NB4 (cell line): ENCODE measurements at places on chromosomes 2 and 18.

GRCh38 chr2:224333726-224334482 is 68.0 kb downstream of the FAM124B start:
- DNase-seq: no peak

DNA sequence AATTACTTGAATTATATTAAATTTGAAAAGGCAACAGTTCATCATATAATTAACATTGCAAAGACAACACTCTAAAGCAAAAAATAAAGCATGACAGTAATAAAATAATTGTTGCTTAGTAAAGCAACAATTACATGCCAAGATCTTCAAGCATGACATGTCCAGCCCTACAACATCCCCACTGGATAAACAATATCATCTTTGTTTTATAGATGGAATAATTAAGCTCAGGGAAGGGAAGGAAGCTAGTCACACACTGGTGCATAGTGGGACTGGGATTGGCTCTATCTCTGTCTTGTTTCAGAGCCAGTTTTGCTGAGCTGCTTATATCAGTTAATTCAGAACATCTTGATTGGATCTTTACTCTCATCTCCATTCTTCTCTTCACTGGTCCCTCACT is 49.9 kb upstream of the PARD3B start:
- DNase-seq: no peak

- DNase-seq: no peak
Observed at GRCh38 chr2:198036029-198036879, 231.9 kb downstream of the PLCL1 start.

GRCh38 chr2:84840306-84840705 is 40.6 kb downstream of the TRABD2A start:
- no peak for DNase-seq

DNA sequence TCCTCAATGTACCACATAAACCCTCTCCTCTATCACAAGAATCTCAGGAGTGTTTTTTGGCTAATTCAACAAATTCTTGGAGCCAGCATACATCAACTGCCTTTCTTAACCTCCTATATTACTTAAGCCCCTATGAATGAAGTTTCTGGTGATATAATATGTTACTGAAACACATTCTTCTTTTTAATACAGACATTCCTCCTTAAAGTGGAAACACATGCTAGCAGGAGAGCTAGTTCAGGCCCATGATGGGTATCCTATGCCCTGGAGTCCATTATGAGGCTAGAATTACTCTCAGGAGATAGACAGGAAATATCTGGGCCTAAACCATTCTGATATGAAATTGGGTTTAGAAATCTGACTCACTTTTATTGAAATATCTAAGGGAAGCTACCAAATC is 26.6 kb upstream of the RMDN2 start:
- DNase-seq: no peak

- no peak for DNase-seq
Observed at GRCh38 chr18:42413870-42414269, 458.8 kb downstream of the PIK3C3 start.

GRCh38 chr2:173353556-173353955 is 1.1 kb upstream of the CDCA7 start:
- DNase-seq: peak; percentile 61

DNA sequence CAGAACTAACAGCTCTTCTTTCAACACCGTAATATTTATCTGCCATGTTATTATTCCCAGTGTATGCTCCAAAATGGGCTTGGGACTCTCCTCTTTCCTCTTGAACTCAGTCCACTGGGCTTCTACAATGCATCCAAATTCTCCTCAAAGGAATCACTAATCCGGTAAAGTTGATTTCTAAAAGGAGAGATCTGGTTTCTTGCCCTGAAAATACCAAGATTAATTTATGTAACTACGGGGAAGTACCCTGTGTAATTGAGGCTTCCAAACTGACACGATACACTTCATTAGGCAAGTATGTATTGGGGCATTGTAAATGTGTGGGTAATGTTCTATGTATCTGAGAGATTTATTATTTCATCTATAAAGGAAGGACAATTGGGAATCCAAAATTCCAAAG is 5.7 kb downstream of the NCKAP5 start:
- no peak for DNase-seq
